ENCODE measurements at places on chromosomes 1 and 21.
A peak's percentile ranks its signal among the peaks of the same experiment; 100 is the strongest.

- DNase-seq: no peak
Measured at GRCh38 chr1:239886266-239886665, 205.4 kb upstream of the FMN2 start.

DNA sequence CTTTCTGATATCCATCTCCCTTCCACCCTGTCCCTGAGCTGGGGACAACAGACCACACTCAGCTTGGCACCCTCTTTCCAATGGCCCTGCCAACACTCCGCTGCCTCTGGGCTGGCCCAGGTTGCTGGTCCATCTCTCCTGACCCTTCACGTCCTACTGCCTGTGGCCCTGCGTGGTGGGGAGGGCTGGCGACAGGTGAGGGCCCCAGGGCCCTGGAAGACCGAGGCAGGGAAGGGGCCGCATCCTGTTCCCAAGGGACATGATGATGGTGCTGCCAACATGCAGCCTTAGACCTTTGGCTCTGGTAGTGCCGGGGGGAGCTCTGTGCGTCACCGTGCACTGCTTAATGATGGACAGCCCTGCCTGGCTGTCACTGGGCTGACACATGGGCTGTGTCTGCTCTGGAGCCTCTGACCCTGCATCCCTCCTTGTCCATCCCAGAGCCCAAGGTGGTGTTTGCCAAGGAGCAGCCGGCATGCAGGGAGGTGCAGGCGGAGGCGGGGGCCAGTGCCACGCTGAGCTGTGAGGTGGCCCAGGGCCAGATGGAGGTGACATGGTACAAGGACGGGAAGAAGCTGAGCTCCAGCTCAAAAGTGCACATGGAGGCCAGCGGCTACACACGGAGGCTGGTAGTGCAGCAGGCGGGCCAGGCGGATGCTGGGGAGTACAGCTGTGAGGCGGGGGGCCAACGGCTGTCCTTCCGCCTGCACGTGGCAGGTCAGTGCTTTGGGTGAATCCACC, 65.2 kb downstream of the OBSCN start:
- DNase-seq: no peak

- peak; percentile 26 for DNase-seq
Measured at GRCh38 chr21:44012474-44013379, 618 bp downstream of the TRAPPC10 start.

GRCh38 chr1:154352581-154353459, 27.5 kb downstream of the ATP8B2 start:
- DNase-seq: peak; percentile 78

- no peak for DNase-seq
Measured at GRCh38 chr1:40363721-40364120, 9.8 kb upstream of the SMAP2 start.

Data from EH (cell line).